ENCODE measurements at places on chromosomes 12 and 14. TPM values are rescaled to one million over a fixed set of nuclear protein-coding genes. Genes with fewer than 3 reads are reported as not detected.

Gene CKAP4
- 60.8 TPM for total RNA-seq

Gene HHIPL1
- 2.9 TPM for total RNA-seq

Gene NUAK1
- 3.7 TPM for total RNA-seq

Gene RAP1B
- total RNA-seq, result 216 TPM

Gene PRORP
- 34.5 TPM for total RNA-seq

Gene AQP6
- total RNA-seq, result not detected

Gene CLEC4D
- not detected for total RNA-seq

Gene BCL2L2
- 19.1 TPM for total RNA-seq

Gene LBHD2
- total RNA-seq, result not detected

DNA sequence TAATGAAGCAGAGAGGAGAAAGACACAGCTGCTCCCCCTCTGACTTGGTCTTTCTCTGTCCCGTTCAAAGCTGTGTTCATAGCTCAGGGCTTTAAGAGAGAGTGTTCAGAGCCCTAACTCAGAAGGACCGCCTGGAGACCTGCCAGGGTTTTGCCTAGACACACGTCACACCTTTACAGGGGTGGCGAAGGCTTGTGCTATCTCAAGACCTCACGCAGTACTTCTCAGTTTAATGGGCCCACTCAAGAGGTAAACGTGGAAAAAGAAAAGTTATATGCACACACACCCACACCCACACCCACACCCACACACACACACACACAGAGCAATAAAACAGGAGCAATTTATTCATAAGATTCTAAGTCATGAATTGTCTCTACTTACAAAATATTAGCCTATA, 374.3 kb downstream of the C12orf75 start:
- H3K27me3 ChIP-seq, result no peaks in the 10 kb centered on the region
- no peaks in the 10 kb centered on the region for H3K4me1 ChIP-seq
- H3K36me3 ChIP-seq, result no peaks in the 10 kb centered on the region
- DNase-seq, result no peak
- no peak overlapping the region for H3K4me3 ChIP-seq

DNA sequence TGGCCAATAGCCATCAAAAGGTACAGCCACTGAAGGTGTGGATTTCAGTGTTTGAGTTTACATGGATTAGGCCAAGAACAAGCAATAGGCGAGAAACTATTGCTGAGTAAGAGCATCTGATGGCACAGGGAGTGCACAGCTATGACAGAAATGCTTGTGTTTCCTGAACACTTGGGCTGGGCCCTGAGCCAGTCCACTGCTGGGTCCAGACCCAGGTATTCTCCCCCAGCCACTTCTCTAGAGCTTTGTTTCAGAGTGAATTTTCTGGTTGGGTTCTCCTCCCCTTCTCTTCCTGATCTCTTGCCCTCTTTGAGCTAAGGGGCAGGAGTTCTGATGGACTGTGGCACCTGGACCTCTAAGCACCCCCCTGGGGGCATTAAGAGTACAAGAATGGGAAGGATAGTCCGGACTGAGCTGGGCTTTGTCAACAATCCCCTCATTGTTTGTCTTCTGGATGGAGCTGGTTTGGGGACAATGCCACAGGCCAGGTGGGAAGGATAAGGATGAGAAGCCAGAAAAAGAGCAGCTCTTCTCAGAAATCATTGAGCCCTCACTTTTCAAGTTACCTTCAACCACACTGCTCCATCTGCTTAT, 8.3 kb downstream of the HOXC5 start:
- no peak overlapping the region for H3K27ac ChIP-seq
- no peaks in the 10 kb centered on the region for H3K36me3 ChIP-seq
- H3K4me3 ChIP-seq, result no peak overlapping the region
- DNase-seq, result no peak
- H3K27me3 ChIP-seq, result no peaks in the 10 kb centered on the region

GRCh38 chr12:79012636-79013035, 148.1 kb downstream of the SYT1 start:
- H3K27ac ChIP-seq, result no peak overlapping the region
- H3K4me1 ChIP-seq, result no peaks in the 10 kb centered on the region
- no peak overlapping the region for H3K4me3 ChIP-seq
- H3K36me3 ChIP-seq, result no peaks in the 10 kb centered on the region

DNA sequence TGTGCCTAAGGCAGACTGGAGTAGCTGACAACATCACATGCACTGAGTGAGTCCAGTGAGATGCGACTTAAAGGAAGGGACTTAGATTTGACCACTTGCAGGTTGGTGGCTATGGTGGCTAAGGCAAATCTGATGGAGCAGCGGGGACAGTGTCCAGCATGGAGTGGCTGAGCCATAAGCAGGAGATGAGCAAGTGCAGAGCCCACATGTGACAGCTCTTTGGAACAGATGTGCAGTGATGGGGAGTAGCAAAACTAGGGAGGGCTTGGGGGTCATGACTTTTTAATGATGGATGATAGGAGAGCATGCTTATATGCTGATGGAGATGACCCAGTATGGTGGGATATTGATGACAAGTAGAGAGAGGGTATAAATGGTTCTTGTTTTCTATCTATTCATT, 80.2 kb downstream of the PELI2 start:
- no peak overlapping the region for H3K27ac ChIP-seq
- no peaks in the 10 kb centered on the region for H3K27me3 ChIP-seq
- H3K4me1 ChIP-seq, result no peaks in the 10 kb centered on the region
- H3K4me3 ChIP-seq, result no peak overlapping the region
- no peak for DNase-seq

GRCh38 chr12:45681465-45681864, 48.0 kb upstream of the ARID2 start:
- no peak for DNase-seq
- H3K27me3 ChIP-seq, result no peaks in the 10 kb centered on the region
- no peak overlapping the region for H3K4me3 ChIP-seq
- H3K36me3 ChIP-seq, result no peaks in the 10 kb centered on the region

DNA sequence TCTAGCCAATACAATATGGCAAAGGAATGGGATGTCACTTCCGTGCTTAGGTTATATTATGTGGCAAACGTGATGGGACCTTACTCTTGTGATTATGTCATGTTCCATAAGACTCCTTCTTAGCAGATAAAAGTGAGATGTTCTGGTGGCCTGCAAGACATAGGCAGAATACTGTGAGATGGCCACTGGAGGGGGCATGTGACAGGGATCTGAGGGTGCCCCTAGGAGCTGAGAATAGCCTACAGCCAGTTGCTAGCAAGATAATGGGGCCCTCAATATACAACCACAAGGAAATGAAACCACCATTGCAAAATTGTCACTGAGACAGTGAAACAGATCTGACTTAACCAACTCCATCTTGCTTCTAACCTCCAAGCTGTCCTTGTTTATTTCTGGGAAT, 151.4 kb upstream of the SSTR1 start:
- H3K36me3 ChIP-seq, result no peaks in the 10 kb centered on the region
- no peaks in the 10 kb centered on the region for H3K27me3 ChIP-seq
- H3K4me1 ChIP-seq, result no peaks in the 10 kb centered on the region
- H3K4me3 ChIP-seq, result no peak overlapping the region
- H3K27ac ChIP-seq, result no peak overlapping the region

GRCh38 chr14:25788252-25788651, 738.3 kb upstream of the STXBP6 start:
- H3K4me3 ChIP-seq, result no peak overlapping the region
- no peaks in the 10 kb centered on the region for H3K36me3 ChIP-seq
- no peaks in the 10 kb centered on the region for H3K4me1 ChIP-seq
- H3K27ac ChIP-seq, result no peak overlapping the region
- DNase-seq, result no peak

GRCh38 chr12:120367233-120367923, 1.6 kb downstream of the MSI1 start:
- peaks cover 2% of the 10 kb centered on the region for H3K27me3 ChIP-seq
- peak overlapping the region; percentile 69 for H3K4me3 ChIP-seq

DNA sequence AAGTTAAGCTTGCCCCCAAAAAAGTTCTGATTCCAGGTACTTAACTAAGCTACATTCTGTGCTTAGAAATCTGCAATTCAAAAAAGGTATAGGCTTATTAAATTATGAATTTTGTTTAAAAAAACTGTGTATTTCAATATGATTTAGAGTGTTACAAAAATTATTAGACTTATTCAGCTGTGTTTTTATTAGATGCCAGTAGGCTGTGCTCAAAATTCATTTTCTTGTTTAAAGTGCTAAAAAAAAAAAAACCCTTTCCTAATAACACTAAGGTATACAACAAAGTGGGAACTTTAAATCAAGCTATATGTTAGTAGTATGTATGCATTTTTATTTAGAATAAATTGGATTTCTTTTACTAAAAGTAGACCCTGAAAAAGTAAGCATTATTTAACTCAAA, 25.0 kb downstream of the LRRC9 start:
- H3K27ac ChIP-seq, result no peak overlapping the region
- no peaks in the 10 kb centered on the region for H3K36me3 ChIP-seq
- DNase-seq, result no peak

GRCh38 chr14:39731912-39732311, 299.7 kb upstream of the FBXO33 start:
- no peak overlapping the region for H3K27ac ChIP-seq
- no peaks in the 10 kb centered on the region for H3K27me3 ChIP-seq
- no peak overlapping the region for H3K4me3 ChIP-seq
- H3K4me1 ChIP-seq, result no peaks in the 10 kb centered on the region

DNA sequence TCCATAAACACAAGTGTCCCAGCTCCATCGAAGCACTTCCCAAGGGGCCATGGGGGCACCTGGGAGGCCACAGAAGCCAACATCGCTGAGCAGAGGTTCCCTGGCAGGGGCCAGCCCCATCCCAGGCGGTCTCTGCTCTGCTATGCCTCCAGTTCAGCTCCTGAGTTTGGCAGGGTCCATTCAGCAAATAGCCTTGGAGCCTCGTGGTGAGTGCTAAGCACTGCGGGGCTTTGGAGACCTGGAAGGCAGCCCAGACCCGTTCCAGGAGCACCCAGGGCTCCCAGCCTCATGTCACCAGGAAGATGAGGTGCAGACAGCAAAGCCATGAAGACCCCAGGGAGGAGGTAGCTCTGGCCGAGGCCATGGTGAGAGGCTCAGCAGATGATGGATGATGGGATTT, 109.5 kb downstream of the LGMN start:
- H3K4me3 ChIP-seq, result no peak overlapping the region
- no peaks in the 10 kb centered on the region for H3K36me3 ChIP-seq
- H3K4me1 ChIP-seq, result no peaks in the 10 kb centered on the region
- no peak overlapping the region for H3K27ac ChIP-seq

GRCh38 chr12:49187184-49187583, 1.7 kb downstream of the TUBA1A start:
- no peaks in the 10 kb centered on the region for H3K27me3 ChIP-seq
- no peak overlapping the region for H3K27ac ChIP-seq
- no peak overlapping the region for H3K4me3 ChIP-seq
- DNase-seq, result no peak
- H3K4me1 ChIP-seq, result no peaks in the 10 kb centered on the region

DNA sequence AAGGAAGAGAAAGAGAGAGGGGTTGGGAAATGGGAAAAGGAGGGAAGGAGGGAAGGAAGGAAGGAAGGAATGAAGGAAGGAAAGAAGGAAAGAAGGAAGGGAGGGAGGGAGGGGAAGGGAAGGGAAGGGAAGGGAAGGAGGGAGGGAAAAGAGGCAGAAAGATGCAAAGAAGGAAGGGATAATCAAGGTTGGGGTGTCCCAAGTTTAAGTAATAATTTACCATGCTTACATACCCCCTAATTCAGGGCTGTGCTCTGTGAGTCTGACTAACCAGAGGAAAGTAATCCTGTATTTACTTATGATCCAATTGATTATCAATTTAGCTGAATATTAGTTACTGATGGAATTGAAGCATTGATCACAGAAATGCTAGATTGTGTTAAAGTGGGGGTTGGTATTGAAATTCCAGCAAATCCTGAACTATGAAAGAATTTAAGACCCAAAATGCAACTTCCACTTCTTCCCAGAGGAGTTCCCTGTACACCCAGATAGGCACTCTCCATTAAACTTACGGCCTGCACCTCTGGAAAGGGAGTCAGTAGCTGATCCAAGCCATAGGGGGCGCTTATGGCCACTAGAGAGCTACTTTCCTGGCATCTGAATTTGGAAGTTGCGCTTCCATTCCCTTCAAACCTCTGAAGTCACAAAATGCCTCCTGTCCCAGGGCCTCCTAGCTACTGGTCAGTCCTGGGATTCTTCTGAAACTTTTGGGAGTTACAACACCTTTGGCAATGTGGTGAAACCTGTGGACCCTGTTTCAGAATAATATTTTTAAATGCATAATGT, 162.7 kb upstream of the PWP1 start:
- H3K4me1 ChIP-seq, result no peaks in the 10 kb centered on the region
- H3K36me3 ChIP-seq, result no peaks in the 10 kb centered on the region
- H3K27ac ChIP-seq, result no peak overlapping the region
- H3K27me3 ChIP-seq, result no peaks in the 10 kb centered on the region

- no peaks in the 10 kb centered on the region for H3K36me3 ChIP-seq
- no peak overlapping the region for H3K27ac ChIP-seq
- no peaks in the 10 kb centered on the region for H3K4me1 ChIP-seq
- no peak overlapping the region for H3K4me3 ChIP-seq
These were observed 27.1 kb downstream of the GALNT4 start for GRCh38 chr12:89497467-89497866.

GRCh38 chr14:22769369-22769768, 2.9 kb downstream of the OXA1L start:
- no peak overlapping the region for H3K4me3 ChIP-seq
- peaks cover 10% of the 10 kb centered on the region for H3K36me3 ChIP-seq
- peak overlapping the region; percentile 9 for H3K27ac ChIP-seq
- H3K4me1 ChIP-seq, result no peaks in the 10 kb centered on the region
- H3K27me3 ChIP-seq, result no peaks in the 10 kb centered on the region

- peak overlapping the region; percentile 4 for H3K27ac ChIP-seq
- peak; percentile 92 for DNase-seq
These were observed 25.3 kb upstream of the GPR132 start for GRCh38 chr14:105090493-105091053.

DNA sequence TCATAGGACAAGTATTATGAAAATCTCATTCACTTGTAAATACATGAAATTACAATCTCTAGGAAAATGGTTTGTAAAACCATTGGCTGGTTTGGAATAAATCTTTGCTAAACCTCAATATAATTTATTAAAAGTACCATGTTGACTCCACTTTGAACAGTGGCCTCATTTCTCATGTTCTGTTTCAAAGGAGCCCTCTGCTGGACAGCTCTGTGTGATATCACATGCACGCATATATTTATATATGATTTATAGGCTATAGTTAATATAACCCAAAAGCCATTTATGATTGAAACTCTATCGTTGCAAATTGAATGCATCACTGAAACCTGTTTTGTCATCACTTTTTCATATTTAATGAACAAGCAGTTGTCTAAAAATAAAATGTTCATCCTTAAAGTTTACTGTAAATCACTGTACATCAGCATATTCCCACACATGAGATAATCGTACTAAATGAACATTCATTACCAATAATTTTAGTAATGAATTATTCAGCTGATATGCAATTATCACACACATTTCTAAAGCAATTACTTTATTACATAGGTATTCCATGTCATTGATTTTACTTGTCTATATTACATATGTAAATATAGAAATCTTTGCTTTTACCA, 493.8 kb downstream of the NPAS3 start:
- no peak overlapping the region for H3K4me3 ChIP-seq
- H3K27me3 ChIP-seq, result no peaks in the 10 kb centered on the region
- no peak overlapping the region for H3K27ac ChIP-seq
- no peaks in the 10 kb centered on the region for H3K36me3 ChIP-seq

DNA sequence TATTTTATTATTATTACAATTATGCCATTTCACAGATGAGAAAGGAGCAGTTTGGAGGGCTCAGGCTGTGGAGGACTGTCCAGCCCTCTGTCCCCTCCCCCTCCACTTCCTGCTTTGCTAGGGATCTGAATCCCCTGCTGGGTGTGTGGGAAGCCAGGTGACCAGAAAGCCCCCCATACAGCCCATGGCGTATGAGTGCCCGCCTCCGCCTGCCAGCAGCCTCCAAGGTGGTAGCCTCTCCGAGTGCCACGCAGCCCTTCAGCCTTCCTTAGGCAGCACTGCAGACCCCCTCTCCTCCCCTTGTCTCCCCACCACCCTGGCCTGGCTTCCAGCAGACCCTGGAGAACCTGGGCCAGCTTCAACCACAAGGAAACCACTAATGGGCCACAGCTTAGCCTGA, 12.6 kb downstream of the DTX1 start:
- H3K27me3 ChIP-seq, result no peaks in the 10 kb centered on the region
- no peaks in the 10 kb centered on the region for H3K36me3 ChIP-seq
- H3K27ac ChIP-seq, result no peak overlapping the region
- no peak for DNase-seq
- H3K4me1 ChIP-seq, result no peaks in the 10 kb centered on the region

Measured in Caco-2 (cell line).